ENCODE measurements at places on chromosomes 5 and 9.
A peak's percentile ranks its signal among the peaks of the same experiment; 100 is the strongest.

DNA sequence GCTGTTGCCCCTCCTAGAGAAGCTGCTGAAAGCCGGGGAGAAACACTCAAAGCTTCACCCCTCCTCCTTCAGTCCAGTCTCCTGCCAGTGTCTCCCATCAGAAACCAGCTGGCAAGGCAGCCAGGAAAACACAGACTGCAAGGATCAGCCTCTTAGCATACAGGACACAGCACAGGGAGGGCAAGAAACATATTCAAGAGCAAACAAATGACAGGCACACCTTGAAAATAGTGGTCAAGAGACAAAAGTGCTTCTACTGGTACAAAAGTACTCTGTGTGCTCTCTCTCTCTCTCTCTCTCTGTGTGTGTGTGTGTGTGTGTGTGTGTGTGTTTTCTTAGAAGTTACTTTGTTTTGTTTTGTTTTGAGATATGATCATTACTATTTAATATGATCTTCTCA lies 227.2 kb downstream of the RAB3C start:
- no peak for DNase-seq

DNA sequence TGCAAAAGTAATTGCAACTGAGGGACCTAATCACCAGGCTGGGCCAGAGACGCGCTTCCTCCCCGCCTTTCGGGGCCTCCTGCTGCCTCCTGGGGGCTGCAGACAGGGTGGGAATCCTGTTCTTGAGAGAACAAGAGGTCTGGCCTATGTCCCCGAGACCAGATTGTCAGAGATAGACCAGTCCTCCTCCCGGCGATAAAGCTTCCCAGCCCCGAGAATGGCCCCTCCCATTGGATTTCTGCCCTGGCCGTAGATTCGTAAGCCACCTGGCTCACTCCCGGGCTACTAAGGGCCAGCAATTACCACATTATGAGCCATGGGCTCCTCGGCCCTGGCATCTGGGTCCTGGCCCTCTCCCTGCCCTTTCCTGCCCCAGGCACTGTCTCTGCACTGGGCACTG lies 70.4 kb downstream of the HRH2 start:
- no peak for DNase-seq

DNA sequence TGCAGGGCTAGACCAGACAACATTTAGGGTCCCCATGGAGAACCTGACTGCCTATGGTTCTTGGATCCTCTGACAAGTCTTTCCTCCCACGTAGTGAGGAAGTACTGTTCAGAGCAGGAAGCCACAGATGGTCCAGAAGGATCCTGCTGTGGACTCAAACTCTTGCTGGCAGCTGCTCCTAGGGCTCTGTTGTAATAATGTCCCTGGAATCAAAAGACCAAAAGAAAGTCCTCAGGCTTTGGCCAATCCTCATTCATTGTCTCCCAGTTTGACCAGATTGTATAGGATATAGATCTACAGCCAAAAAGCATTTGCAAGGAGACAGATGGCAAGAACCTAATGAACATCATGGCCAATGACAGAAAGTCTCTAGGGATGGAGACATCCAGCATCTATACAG lies 53.9 kb downstream of the SEMA6A start:
- no peak for DNase-seq

DNA sequence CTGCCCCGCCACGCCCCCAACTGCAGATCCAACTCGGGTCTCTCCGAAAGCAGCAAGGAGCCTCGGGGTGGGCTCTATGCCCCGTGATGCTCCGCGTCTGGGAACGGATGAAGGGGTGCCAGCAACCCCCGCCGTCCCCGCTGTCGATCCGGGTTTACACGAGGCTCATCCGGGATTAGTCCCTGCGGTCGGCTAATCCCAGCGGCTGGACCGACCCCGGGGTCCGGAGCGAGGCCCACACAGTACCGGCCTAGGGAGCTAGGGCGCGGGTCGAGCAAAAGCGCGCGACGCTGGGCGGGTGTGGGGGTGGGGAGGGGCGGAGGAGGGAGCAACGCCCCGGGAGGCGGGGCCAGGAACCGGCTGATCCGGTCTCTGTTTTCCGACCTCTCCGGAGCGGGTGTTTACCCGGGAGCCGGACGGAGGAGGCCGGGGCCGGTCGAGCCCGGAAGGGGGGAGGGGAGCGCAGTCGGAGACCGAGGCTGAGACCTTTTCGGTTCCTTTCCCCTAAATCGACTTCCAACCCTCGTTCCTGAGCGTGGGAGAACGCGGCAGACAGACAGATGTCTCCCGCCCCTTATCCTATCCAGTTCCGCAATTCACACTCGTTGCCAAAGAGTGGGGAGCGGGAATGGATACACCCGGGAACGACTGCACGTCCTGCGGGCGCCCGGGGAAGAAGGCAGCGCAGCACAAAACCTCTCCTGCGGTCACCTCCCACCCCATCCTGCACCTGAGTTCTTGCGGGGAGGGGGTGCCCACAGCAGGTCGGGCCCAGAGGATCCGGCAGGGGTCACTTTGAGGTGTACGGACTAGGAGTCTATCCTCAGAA lies 28.6 kb downstream of the PCDH1 start:
- peak; percentile 65 for DNase-seq

DNA sequence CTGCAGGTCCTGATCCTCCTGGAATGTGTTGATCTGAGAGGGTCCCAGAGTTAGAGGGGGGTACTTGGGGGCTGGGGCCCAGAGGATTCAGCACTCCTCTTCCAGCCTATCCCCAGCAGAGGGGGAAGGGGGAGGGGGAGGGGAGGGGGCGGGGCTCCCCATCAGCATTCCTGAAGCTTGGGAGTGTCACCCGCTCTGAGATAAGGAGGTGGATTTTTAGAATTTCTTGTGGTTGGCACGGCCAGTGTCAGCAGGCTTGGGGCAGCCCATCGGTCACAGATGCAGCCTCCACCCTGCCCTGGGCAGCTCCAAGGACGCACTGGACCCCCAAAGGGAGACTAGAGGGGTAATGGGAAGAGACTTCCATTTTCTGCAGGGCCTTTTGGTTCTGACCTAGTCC lies 5.3 kb downstream of the FGF18 start:
- DNase-seq, result no peak

DNA sequence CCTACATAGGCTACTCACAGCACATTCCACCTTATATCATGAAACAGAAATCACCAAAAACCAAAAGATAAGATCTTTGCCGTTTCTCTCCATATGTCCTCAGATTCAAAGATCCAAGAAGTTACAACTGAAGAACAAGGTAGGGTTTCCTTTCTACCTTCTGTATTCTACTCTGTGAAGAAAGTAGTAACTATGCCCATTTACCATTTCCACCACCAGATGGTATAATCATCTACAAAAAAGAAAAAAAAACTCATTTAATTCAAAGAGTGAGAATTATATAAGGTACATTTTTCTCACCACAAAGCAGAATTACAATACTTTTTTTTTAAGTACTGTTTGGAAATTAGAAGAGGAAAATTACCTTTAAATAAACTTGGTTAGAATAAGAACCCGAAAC lies 172.6 kb upstream of the PTGER4 start:
- DNase-seq, result no peak

DNA sequence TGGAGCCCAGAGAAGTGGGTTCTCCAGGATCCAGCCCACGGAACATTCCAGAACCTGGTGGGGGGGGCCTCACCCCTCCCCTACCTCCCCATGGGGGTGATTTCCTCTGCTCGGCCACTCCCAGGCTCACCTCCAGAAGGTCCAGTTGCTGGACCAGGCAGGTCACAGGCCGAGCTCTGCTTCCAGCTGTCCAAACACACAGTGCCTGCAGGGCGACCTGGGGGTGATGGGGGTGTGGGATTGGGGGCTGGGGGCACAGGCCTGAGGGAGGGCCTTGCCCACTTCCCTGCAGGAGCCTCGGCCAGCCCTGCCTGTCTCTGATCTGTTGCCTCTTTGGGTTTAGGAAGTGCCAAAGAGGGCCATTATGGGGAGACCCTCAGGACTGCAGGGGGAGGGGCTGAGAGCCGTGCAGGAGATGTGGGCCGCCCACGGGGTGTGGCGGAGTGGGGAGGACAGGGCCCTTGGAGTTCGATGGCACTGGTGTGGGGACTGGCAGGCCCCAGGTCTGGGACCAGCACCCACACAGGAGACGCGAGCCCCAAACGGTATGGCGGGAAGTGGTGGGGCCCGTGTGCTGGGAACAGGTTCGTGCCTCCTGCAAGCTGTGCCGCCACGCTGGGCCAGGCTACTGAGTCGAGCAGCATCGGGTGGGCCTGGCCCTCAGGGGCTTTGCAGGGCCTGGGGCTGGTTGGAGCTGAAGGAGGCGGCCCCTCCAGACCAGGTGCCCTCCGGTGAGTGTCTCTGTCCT lies 45.6 kb upstream of the EGFL7 start:
- no peak for DNase-seq

DNA sequence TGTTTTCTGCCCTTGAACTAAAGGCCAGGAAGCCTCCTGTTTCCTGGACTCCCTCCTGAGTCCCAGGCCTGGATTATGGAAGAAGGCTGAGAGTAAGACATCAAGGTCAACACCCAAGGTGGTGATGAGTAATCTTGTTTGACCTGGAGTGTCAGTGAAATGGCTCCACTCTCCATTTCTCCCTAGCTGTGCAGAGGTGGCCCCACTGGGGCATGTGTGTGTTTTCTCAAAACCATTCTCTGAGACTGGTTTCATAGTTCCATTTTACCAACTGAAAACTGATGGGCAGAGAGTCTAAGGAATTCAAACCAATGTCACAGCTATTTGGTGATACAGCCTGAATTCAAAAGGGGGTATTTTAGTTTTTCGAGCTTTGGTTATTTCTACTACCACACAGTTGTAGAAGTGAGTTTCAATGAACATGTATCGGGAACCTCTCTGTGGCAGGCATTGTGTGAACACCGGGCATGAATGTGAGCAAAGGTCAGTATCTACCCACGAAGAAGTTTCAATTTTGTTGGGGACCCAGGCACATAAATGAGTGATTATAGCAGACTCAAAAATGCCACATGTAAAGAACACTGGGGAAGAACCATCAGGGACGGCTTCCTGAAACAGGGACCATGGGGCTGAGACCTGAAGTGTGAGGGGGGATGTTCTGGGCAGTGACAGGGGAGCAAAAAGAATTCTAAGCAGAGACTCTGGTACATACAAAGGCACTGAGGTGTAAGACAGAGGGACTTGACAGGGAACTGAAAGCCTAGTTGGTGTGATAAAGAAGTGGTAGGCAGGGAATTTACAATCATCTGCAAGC lies 269.6 kb upstream of the KLF4 start:
- no peak for DNase-seq

- peak; percentile 57 for DNase-seq
These were observed 21.3 kb upstream of the GBGT1 start for GRCh38 chr9:133184971-133185370.

DNA sequence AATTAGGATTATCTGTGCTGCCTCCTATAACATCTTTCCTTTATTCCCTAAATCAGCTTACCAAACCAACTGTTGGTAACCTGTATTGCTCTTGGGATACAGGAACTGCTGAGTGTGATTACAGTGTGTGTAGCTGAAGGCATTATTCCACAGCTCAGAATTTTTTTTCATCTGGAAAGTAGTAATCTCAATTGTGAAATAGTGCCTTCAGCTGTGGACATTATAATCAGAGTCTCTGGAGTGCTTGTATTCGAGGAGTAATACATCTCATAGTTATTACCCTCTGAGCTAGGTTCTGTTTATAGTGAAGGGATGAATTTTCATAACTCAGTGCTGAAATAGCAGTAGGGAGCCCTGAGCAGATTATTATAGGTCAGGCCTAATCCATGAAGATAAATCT lies 199.5 kb downstream of the MAST4 start:
- no peak for DNase-seq

- DNase-seq, result no peak
These were observed 8.4 kb downstream of the LMX1B start for GRCh38 chr9:126621919-126622735.

DNA sequence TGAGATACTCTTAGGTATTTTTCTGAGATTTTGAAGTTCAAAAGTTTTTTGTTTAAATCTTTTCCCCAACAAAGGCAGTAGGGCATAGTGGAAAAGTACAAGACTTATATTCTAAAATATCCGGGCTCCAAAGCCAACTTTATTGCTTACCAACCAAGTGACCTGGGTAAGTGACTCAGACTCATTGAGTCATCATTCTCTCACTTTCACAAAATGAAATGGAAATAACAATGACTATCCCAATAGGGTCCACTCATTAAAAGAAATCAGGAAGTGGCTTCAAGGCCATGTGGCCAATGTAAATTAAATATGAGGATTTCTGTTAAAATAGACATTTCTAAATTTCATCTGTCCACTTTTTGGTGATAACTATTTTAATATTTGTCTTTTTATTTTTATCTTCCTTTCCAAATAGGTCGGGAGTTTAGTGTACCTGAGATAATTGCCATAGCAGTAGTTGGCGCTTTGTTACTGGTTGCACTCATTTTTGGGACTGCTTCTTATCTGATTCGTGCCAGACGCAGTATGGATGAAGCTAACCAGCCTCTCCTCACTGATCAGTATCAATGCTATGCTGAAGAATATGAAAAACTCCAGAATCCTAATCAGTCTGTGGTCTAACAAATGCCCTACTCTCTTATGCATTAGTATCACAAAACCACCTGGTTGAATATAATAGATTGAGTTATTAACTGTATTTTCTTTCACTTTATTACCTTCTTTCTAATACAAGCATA lies 15.5 kb downstream of the TYRP1 start:
- peak; percentile 34 for DNase-seq

DNA sequence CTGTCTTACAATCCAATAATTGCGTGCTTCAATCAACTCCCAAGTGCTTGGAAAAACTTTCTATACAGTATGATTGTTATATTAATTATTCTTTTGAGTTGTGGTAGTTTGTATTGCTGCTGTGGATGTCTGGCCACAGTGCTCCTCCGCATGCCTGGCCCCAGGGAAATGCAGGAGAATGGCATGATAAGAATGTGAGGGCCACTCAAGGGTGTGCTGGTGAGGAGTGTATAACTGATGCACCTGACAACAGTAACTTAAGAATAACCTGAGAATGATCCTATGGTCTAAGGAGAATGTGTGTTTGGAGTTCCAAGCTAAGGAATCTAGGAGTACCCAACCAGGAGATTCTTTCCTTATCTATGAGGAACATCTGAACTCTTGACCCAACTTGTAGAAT lies 152.9 kb upstream of the APC start:
- no peak for DNase-seq

- DNase-seq, result no peak
These were observed 29.9 kb downstream of the ACSL6 start for GRCh38 chr5:131981516-131981915.

DNA sequence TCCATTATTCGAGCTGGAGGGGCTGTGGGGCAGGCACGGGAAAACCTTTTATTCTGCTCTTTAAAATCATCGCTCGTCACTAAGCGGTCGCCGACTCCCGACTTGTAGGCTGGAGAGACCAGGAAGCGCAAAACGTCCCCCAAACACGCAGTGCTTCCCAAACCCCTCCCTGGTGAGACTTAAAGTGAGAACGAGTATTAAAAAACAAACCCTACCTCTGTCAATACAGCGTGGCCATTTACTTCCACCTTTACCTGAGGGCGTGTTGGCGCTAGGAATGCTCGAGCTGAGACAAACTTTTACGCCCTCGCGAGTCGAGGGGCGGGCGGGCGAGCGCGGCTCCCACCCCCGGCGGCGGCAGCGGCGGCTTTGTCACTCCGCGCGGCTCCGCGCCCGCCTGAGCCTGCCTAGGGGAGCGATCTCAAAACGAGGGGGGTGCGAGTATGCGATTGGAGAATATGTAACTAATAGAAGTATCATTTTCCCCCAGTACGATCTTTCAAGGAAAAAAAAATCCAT lies at the start of gene NR2F1-AS1:
Gene NR2F1-AS1 (minus strand): TSS at position 293 of the 519 bp plus-strand sequence.
- peak; percentile 55 for DNase-seq

GRCh38 chr9:131149688-131150053 lies 24.3 kb downstream of the NUP214 start:
- DNase-seq, result no peak

GRCh38 chr5:14879937-14880589 lies 8.5 kb upstream of the ANKH start:
- peak; percentile 22 for DNase-seq

GRCh38 chr9:129718647-129719046 lies 34.2 kb downstream of the PTGES start:
- DNase-seq, result no peak

- peak; percentile 66 for DNase-seq
These were observed 32.7 kb upstream of the ZCCHC9 start for GRCh38 chr5:81268521-81269196.
